HepG2 (cell line): ENCODE measurements at places on chromosomes 2 and 18. TPM values are rescaled to one million over a fixed set of nuclear protein-coding genes. Genes with fewer than 3 reads are reported as not detected.
A peak's percentile ranks its signal among the peaks of the same experiment; 100 is the strongest.

DNA sequence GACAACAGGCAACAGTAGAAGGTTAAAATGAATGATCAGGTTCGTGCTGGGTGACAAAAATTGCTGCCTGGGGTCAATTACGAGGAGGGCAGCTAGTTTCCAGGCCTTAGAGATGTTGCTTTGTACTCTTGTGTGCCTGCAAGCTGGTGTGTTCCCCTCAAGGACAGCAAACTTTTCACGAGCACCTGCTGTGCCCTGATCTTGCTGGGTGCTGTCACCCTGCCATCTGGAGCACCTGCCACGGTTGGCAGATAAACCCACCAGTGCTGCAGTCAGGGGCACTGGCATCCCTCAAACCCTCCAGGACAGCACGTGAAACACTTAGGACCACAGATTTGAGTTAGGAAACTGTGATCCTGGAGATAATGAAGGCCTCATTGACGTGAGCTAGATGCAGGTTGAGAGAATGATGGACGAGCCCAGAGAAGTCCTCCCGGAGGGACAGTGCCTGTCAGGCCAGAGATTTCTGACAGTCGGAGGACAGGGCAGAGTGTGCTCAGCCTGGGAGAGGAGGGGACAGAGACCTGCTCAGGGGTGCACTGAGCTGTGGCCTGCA, 104.3 kb upstream of the RAB12 start:
- H3K27me3 ChIP-seq: peaks cover 17% of the 10 kb centered on the region; the same call in 1 of the 3 replicates
- no peak overlapping the region for H3K4me3 ChIP-seq
- no peak for DNase-seq
- H3K27ac ChIP-seq: no peak overlapping the region
- H3K4me1 ChIP-seq: peaks cover 10% of the 10 kb centered on the region

INPP5D gene
- polyA plus RNA-seq: 16.1 and 16.7 TPM in 2 replicates

UBE2E3 gene
- polyA plus RNA-seq: 71.1 and 92.6 TPM in 2 replicates

DNA sequence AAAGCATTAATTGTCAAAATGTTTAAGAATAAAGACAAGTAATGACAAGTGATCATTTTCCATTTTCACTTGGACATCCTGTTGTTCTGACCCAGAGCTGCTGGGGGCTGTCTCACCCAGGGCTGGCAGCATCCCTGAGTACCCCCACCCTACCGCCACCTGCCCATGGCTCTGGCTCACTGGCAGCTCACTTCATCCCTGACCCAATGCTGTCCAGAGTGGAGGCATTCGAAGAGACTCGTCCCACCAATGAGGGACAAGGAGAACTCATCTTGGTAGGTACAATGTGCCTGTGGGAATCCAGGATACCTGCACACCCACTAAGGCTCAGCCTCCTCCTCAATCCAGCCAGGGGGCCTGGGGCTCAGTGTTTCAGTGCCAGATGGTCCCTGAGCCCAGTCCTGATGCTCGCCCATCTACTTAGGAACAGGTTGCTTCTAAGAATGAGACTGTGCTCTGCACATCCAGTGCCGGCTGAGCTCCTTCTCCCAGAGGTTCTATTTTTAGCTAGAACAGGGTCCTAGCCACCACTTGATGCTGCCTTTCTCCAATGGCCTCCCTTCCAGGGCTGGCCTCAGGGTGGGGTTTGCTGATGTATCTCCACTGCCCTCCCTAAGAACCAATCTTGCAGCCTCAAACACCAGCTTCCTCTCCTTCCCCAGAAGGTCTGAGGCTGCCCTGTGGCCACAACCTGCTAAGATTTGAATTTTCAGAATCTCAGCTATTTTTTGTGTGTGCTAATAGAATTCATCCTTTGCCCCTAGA, 53.7 kb downstream of the ADD2 start:
- 0 out of 2 replicates have a peak, but pooled peaks cover 6% of the 10 kb centered on the region for H3K4me1 ChIP-seq
- peaks cover 2% of the 10 kb centered on the region; the same call in 1 of the 2 replicates for H3K27me3 ChIP-seq
- H3K27ac ChIP-seq: no peak overlapping the region
- H3K4me3 ChIP-seq: no peak overlapping the region

RFTN2 gene
- polyA plus RNA-seq: not detected in 2 replicates

TMEM17 gene
- polyA plus RNA-seq: 0.30 and 0.50 TPM in 2 replicates

SCN7A gene
- polyA plus RNA-seq: 0.01 TPM in 2 replicates

- no peak for DNase-seq
- H3K27me3 ChIP-seq: no peaks in the 10 kb centered on the region
- no peaks in the 10 kb centered on the region for H3K36me3 ChIP-seq
- no peak overlapping the region for H3K4me3 ChIP-seq
- no peak overlapping the region for H3K27ac ChIP-seq
- H3K4me1 ChIP-seq: 0 out of 2 replicates have a peak, but pooled peaks cover 7% of the 10 kb centered on the region
Observed at GRCh38 chr2:135023886-135024485, 23.3 kb downstream of the MAP3K19 start.

DNA sequence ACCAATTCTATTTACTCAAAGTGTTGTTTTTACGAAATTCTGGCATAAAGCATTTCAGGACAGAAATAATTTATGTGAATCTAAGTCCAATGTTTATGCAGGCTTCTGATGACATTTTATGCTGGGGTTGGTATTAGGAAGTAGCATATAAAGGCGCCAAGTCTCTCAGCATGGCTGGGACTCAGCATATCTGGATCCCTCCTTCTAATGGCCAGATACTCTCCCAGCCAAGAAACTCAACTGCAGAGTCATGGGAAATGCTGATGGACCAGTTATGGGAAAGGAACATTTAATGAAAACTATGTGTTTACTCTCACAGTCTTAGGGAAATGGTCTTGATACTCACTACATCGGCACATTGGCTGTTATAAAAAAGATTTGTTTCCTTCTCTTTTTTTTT, 392.2 kb downstream of the ARHGAP15 start:
- no peaks in the 10 kb centered on the region for H3K4me1 ChIP-seq
- no peak overlapping the region for H3K4me3 ChIP-seq
- DNase-seq: no peak
- no peaks in the 10 kb centered on the region for H3K27me3 ChIP-seq
- no peaks in the 10 kb centered on the region for H3K36me3 ChIP-seq

MYCN gene
- polyA plus RNA-seq: not detected in 2 replicates

NEU2 gene
- polyA plus RNA-seq: not detected in 2 replicates

AP1S3 gene
- 2.9 and 3.0 TPM in 2 replicates for polyA plus RNA-seq

- H3K4me3 ChIP-seq: no peak overlapping the region
- H3K27ac ChIP-seq: no peak overlapping the region
- H3K27me3 ChIP-seq: no peaks in the 10 kb centered on the region
- H3K4me1 ChIP-seq: peaks cover 69% of the 10 kb centered on the region
- H3K36me3 ChIP-seq: no peaks in the 10 kb centered on the region
Observed at GRCh38 chr2:190532581-190532980, 1.9 kb downstream of the NEMP2 start.

- H3K27ac ChIP-seq: no peak overlapping the region
- no peak overlapping the region for H3K4me3 ChIP-seq
- H3K4me1 ChIP-seq: no peaks in the 10 kb centered on the region
- H3K27me3 ChIP-seq: no peaks in the 10 kb centered on the region
Observed at GRCh38 chr18:65227970-65228369, 522.8 kb upstream of the CDH7 start.

DNA sequence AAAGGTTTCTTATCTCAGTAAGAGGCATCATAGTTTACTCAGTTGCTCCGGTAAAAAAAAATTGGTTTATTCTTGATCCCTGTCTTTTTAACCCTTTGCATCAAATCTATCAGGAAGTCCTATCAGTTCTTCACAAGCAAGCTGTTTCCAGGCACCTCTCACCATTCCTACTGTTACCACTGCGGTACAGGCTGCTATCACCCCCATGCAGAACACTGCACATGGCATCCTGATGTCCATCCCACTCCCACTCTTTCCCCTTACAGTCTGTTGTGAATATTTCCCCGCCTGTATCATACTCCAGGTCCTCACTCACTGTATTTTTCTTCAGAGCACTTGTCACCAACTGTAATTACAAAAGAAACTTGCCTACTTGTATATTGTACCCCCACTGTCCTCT, 5.3 kb upstream of the CNRIP1 start:
- no peak for DNase-seq
- no peaks in the 10 kb centered on the region for H3K27me3 ChIP-seq
- no peaks in the 10 kb centered on the region for H3K36me3 ChIP-seq
- no peaks in the 10 kb centered on the region for H3K4me1 ChIP-seq

DNA sequence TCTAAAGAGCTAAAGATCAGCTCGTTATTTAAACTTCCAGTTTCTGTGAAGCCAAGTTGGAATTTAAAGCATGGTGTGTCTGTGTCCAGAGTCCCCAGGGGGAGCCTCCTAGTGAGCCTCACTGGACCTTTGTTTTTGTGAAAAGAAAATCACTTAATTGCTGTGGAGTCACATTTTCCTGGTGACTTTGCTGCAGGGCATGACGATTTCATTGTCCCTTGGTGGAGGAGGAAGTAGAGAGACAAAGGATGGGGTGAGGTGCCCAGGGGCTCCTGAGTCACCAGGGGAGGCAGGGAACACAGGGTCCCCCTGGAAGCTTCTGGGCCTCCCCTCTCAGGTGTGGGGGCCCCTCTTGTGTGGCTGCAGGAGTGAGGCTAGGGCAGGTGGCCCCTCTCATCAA, 19.7 kb downstream of the ATP6V1C2 start:
- H3K4me3 ChIP-seq: no peak overlapping the region
- peaks cover 21% of the 10 kb centered on the region for H3K4me1 ChIP-seq
- DNase-seq: no peak
- no peaks in the 10 kb centered on the region for H3K36me3 ChIP-seq

TNP1 gene
- polyA plus RNA-seq: not detected in 2 replicates

MYOM1 gene
- polyA plus RNA-seq: 0.98 and 1.6 TPM in 2 replicates

IL36B gene
- polyA plus RNA-seq: not detected in 2 replicates

ACMSD gene
- polyA plus RNA-seq: 0.05 TPM in 1 of 2 replicates, not detected in the other

- peak overlapping the region; percentile 80 for H3K27ac ChIP-seq
- no peaks in the 10 kb centered on the region for H3K27me3 ChIP-seq
- no peak for DNase-seq
- H3K4me3 ChIP-seq: peak overlapping the region; percentile 99
Observed at GRCh38 chr2:130341562-130342019, 1.1 kb upstream of the IMP4 start.

DNA sequence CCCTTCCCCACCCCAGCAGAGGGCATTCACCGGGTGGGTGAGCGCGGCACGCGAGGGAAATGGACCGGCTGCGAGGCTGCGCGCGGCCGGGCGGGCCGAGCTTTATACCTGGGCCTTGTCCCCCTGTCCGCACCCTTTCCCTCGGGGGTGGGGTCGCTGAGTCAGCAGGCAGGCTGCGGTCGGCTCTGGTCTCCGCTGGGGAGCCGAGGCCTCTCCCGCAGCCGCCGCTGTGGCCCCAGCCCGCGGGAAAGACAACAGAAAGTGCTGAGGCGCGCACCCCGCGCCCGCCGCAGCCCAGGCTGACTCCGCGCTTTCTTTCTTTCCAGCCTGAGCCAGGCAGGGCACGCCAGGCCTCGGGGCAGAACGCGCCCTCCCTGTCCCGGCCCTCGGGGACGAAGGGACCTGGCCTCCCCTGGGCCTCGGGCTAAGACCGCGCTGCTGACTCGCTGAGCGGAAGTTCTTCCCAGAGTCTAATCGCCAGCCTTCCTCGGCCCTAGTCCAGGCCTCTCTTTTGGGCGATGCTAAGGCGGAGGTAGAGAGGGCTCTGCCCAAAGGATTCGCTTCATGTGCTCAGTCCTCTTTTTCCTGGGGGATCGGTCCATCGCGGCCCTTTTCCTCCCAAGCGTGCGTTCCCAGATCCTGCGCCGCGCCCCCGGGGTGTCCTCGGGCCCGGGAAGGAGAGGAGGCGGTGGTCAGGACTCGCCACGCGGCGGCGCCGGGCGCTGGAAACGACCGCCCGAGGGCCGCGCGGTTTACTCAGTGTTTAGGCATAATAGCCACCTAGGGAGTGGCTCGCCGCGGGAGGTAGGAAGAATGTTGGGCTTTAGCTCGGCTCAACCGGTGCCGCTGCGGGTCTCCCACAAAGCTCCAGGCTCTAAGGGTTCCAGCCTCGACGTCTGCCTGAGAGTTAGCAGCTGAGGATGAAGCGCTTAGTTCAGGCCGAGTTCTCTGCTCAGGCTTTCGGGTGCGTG, at the start of gene CRYBA2:
Gene CRYBA2 (minus strand): TSS at position 78 of the 971 bp plus-strand sequence. CDS start 246 bp downstream, outside the sequence.
- H3K36me3 ChIP-seq: no peaks in the 10 kb centered on the region
- no peak within 1 kb of the TSS for H3K27ac ChIP-seq
- peak within 1 kb of the TSS; percentile 25; the same call in 1 of the 2 replicates for H3K4me3 ChIP-seq
- peaks cover 20% of the 10 kb centered on the region for H3K4me1 ChIP-seq
- DNase-seq: no peak

REG1A gene
- not detected in 2 replicates for polyA plus RNA-seq

GRCh38 chr18:55289775-55290174, 298.2 kb downstream of the TCF4 start:
- no peak overlapping the region for H3K4me3 ChIP-seq
- DNase-seq: no peak
- no peak overlapping the region for H3K27ac ChIP-seq
- H3K27me3 ChIP-seq: no peaks in the 10 kb centered on the region

GRCh38 chr2:46171411-46171953, 125.7 kb upstream of the EPAS1 start:
- H3K36me3 ChIP-seq: no peaks in the 10 kb centered on the region
- H3K27ac ChIP-seq: no peak overlapping the region
- 0 out of 2 replicates have a peak, but pooled peaks cover 4% of the 10 kb centered on the region for H3K27me3 ChIP-seq
- DNase-seq: no peak

CYP26B1 gene
- 0.04 and 0.05 TPM in 2 replicates for polyA plus RNA-seq

CABYR gene
- 0.78 and 0.88 TPM in 2 replicates for polyA plus RNA-seq

KRTCAP3 gene
- 4.5 and 5.6 TPM in 2 replicates for polyA plus RNA-seq

GRCh38 chr18:33593261-33593660, 15.2 kb downstream of the ASXL3 start:
- H3K27me3 ChIP-seq: no peaks in the 10 kb centered on the region
- H3K36me3 ChIP-seq: no peaks in the 10 kb centered on the region
- DNase-seq: no peak
- H3K4me1 ChIP-seq: no peaks in the 10 kb centered on the region
- H3K4me3 ChIP-seq: no peak overlapping the region

- no peak overlapping the region for H3K27ac ChIP-seq
- H3K4me1 ChIP-seq: peaks cover 16% of the 10 kb centered on the region
- H3K36me3 ChIP-seq: no peaks in the 10 kb centered on the region
Observed at GRCh38 chr2:290090-290722, 2.3 kb upstream of the ALKAL2 start.

DNA sequence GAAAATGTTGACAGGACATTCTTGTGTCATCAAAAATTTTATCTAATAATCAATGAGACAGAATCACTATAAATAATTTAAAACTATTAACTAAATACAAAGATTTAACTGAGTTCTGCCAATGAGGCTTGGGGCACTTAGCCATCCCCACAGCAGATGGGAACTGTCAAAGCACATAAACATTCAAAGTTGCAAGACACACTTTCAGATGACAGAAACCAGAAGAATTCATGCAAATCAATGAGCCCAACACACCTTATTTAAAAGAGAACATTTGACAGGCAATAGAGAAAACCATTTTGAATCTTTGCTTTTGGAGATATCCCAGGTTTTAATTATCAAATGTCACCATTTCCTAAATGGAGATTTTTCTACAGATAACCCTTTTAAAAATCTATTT, 566.2 kb downstream of the IRS1 start:
- no peaks in the 10 kb centered on the region for H3K27me3 ChIP-seq
- no peak overlapping the region for H3K4me3 ChIP-seq
- no peaks in the 10 kb centered on the region for H3K4me1 ChIP-seq
- H3K36me3 ChIP-seq: no peaks in the 10 kb centered on the region

- no peaks in the 10 kb centered on the region for H3K4me1 ChIP-seq
- H3K4me3 ChIP-seq: no peak overlapping the region
- H3K27ac ChIP-seq: no peak overlapping the region
- H3K27me3 ChIP-seq: peaks cover 2% of the 10 kb centered on the region; the same call in 1 of the 3 replicates
Observed at GRCh38 chr2:168392024-168392423, 64.0 kb upstream of the CERS6 start.

PRKAG3 gene
- polyA plus RNA-seq: not detected in 2 replicates
